Stimulated activated CD4-positive, alpha-beta T cell treated with anti-CD3 and anti-CD28 coated beads, Interleukin-15, amount 100 ng/mL, for 24 hours (primary cell): ENCODE measurements at places on chromosomes 3 and 15.

DNA sequence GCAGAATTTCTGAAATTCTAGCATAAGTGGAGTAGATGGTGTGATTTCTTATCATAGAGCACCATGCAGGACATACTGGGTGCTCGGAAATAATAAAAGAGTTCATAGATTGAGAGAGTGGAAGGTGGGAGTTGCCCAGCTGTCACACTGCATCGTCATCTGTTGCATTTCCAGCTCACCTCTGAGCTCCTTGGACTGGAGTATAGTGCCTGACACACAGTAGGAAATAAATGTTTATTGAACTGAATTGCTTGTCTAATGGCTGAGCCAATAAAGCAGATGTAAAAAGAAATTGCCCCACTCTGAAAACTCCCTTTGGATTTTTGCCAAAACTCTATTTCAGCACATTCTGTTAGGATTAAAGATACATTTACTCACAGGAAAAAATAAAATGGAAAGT is 108.9 kb upstream of the UBE2E1 start:
- DNase-seq, result no peak

- no peak for DNase-seq
Measured at GRCh38 chr3:39130026-39130425, 22.5 kb downstream of the TTC21A start.

- DNase-seq, result no peak
Measured at GRCh38 chr15:36401586-36401966, 177.8 kb upstream of the CDIN1 start.

GRCh38 chr15:80904998-80905397 is 84.6 kb downstream of the MESD start:
- DNase-seq, result no peak

- DNase-seq, result no peak
Measured at GRCh38 chr3:107221856-107222255, 155.4 kb upstream of the CCDC54 start.
